ENCODE measurements at places on chromosomes 2 and 18.
A peak's percentile ranks its signal among the peaks of the same experiment; 100 is the strongest.

GRCh38 chr2:120576509-120577474 is 158.9 kb upstream of the GLI2 start:
- DNase-seq = no peak

GRCh38 chr2:148594216-148594615 is 50.3 kb upstream of the EPC2 start:
- DNase-seq = no peak

- DNase-seq = no peak
These were observed 9.1 kb upstream of the KLHL30 start for GRCh38 chr2:238129166-238130010.

GRCh38 chr2:191234376-191234775 is 10.8 kb upstream of the MYO1B start:
- no peak for DNase-seq

DNA sequence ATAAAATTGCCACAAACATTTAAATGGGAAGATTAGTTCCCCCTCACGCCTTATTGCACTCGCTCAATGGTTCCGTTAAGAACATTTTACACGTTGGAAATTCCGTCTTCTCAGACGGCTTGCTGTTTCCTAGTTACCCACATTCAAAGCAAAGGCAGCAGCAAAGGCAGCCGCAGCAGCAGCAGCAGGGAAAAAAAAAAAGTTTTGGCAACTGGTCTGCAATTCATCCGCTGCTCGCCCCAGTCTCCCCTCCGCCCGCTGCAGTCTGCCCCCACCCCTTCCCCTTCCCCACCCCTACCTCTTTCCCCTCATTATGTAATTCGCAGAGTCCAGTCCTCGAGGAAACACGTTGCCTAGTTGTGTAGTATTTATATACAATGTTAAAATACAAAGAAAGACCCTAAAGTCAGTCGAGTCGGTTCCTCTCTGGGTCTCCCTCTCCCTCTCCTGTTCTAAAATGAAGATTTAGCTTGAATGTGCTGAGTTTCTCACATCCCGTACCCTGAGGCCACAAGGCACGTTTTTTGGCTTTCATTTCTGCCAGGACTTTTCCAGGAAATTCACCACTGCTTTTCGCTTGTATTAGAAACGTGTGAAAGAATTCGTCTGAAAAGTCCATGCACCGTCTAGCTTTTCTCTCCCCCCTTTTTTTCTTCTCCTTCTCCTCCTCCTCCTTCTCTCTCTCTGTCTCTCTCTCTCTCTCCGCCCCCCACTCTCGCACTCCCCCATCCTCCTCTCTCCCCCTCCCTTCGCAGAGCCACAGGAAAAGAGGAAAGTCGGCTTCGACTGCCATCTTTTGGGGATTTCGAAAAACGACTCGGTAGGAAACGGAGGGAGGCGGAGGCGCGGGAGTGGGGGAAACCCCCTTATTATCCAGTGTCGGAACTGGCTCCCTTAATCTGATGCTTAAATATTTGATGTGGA is 140.0 kb downstream of the MEIS1 start:
- no peak for DNase-seq

- DNase-seq = no peak
These were observed 149.1 kb downstream of the RHBDD1 start for GRCh38 chr2:226984750-226985582.

GRCh38 chr2:133936601-133937000 is 317.3 kb upstream of the MGAT5 start:
- DNase-seq = no peak

GRCh38 chr2:178628605-178629004 is 148.3 kb downstream of the PLEKHA3 start:
- no peak for DNase-seq

DNA sequence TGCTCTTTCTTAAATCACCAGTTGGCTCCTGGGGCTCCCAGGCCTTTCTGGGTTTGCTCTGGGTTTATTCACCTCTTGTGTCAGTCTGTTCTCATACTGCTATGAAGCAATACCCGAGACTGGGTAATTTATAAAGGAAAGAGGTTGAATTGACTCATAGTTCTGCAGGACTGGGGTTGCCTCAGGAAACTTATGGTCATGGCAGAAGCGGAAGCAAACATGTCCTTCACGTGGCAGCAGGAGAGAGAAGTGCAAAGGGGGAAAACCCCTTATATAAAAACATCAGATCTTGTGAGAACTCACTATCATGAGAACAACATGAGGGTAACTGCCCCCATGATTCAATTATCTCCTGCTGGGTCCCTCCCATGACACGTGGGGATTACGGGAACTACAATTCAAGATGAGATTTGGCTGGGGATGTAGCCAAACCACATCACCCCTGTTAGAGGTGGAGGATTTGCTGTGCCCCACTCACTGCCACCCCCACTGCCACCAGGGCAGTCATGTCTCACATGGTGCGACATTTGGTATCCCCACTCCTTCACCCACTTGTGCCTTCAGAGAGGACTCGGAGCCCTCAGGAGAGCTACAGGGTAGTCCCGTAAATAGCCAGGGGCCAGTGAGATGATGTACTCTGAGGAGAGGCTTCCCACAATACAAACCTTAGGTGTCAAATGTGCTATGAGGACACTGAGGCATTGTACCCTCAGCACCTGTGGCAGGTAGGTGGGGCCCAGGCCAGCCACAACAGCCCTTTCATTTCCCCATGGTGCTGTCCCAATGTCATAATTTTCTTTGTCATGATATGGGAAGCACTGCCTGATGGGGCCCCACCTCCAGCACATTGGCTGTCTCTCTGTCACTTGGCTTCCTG is 35.7 kb downstream of the CDC42EP3 start:
- peak; percentile 68 for DNase-seq

- no peak for DNase-seq
These were observed 126.2 kb downstream of the STRN start for GRCh38 chr2:36839976-36840617.

GRCh38 chr2:207115715-207116364 is 49.9 kb downstream of the KLF7 start:
- DNase-seq = no peak

DNA sequence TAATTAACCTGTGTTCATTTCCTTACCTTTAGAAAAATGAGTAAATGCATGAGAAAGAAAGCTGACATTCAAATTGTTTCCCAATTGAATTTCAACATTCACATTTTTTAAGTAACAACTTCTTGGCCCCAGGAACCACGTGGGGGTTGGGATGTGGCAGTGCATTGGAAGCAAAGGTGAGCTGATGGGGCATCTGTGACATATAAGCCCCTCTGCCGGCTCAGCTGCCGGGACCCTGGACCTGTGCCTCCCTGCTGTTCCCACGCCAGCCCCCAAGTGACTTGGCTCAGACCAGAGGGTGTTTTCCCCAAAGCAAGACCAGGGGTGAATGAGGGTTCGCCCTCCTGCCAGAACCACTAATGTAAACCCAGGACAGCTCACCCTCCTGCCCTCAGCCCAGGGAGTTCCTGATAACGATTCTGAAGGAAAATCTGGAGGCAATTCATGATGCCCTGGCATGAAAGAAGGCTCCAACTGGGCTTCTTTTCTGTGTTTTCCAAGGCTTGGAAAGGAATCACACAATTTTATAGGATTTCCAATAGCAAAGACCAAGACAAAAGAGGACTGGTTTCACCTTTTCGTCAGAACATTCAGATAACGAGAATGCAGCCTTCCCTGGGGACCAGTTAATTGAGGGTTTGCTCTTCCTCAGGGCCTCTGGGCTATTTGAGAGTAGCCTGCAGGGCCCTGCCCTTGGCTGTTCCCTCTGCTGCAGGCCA is 193.2 kb upstream of the TWIST2 start:
- DNase-seq = no peak

- DNase-seq = no peak
These were observed 113.6 kb downstream of the CELF4 start for GRCh38 chr18:37452015-37452414.

DNA sequence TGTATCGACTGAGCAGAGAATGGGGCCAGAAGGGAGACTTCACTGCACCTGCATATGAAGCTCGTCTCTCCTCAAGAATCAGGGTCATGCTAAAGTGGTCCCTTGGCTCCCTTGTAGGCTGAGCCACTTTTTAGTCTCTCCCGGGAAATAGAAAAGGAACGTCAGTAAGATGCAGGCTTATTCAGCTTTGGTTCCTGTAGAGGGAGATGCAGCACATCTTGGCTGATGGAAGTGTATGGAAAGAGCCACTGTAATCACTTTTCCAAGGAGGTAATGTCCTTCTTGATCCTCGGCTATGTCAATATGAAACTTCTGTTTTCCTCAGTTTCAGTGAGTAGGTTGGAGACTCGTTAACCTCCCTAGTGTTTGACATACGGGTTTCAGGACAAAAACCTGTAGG is 235.2 kb downstream of the GCA start:
- no peak for DNase-seq

DNA sequence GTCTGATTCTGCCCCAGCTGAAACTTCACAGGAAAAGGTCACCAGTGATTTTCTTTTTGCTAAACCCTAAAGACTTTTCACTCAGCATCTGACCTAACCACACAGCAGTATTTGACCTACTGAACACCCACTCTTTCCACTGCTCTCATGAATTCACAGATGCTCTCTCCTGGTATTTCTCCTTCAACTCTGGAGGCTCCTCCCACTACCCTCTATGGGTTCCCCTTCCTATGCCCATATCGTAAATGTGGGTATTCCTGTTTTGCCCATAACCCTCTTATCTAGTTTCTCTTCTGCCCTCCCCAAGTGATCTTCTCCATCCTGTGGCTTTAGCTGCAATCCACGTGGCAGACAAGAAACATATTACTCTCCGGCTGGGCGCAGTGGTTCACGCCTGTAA is 7.6 kb downstream of the PLEKHM3 start:
- no peak for DNase-seq

- no peak for DNase-seq
These were observed 44.1 kb downstream of the FARP2 start for GRCh38 chr2:241399941-241400922.

GRCh38 chr2:28181801-28182200 is 210.9 kb upstream of the FOSL2 start:
- DNase-seq = no peak

DNA sequence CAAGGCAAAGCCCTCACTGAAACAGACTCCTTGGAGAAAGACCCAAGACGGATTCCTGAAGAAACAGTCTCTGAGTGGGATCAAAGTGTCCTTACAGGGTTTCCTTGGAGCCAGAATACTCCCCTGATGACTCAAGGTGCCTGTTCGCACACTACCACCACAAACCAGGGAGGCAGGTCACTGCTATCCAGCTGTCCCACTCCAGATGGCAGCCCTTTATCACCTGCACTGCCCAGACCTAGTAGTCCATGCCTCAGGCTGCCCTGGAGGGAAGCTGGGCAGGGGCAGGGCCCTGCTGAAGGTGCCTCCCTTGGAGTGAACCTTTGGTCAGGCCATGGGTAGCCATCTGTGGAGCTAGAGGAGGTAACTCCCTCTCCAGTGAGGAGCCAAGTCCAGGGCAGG is 34.1 kb downstream of the TRABD2A start:
- DNase-seq = no peak

DNA sequence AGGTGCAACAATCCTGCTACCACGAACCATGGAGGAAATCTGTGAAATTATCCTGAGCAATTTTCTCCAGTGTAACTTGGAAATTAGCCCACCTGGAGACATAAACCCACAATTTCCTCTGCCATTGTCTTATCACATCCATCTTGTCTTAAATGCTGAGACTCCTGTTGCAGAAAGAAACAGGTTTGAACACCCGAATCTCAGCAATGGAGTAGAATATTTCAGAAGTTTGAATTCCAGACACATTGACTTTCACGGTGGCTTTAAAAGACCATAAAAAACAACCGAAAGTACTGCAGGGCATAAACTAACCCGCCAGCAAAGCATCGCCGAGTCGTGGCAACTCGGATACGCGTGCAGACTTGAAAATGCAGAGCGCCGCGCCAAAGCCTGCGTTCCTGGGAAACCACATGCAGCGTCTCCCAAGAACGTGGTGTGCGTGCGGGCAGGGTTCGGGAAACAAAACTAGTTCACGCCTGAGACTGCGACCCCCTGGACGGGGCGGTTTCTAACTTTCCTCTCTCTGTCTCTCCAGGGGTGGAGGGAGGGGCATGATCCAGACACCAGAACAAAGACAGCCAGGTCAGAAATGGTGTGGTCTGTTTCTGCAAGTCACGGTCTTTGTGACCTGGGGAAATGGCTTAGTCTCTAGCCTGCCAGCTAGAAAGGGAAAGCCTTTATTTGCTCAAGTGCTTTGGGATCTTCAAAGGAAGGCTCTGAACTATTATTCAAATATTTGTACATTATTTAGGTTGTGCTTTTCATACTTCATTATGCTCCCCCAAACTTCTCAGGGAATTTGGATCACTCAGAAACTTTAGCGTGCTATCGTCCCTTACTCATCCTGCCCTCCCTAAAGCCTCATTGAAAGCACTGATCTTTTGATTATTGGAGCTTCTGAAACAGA is 26.9 kb upstream of the KCTD1 start:
- no peak for DNase-seq

- no peak for DNase-seq
These were observed 12.3 kb upstream of the SNTG2 start for GRCh38 chr2:938181-939005.

DNA sequence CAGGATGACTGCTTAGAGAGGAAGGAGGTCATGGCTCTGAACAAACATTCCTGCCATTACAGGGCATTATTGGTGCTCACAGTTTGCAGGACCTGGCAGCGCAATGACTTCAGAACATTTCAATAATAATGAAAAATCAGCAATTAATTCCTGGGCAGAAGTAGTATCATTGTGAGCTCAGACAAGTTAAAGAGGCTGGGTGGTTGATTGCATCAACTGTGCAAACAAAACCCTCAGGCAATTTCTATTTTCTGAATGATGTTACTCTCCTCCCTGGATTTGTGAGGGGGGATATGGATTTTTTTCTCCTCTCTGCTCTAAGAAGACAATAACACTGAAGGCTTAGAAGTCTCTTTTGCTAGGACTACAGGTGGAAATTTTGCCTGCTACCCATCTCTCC is 168.1 kb upstream of the TACR1 start:
- no peak for DNase-seq

DNA sequence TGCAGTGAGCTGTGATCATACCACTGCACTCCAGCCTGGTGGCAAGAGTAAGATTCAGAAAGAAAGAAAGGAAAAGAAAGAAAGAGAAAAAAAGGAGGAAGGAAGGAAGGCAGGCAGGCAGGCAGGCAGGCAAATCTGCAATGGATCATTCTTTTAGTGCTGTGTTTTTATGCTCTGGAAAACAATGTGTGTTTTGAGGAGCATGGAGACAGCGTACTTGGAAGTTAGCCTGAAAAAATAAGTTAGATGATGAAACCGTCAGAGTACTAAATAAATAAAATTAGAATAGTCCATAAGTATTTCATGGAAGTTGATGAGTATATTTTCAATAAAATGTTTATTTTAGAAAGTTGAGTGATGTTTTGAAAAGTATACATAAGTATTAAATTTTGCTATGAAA is 366.4 kb upstream of the CDH20 start:
- no peak for DNase-seq

- DNase-seq = no peak
These were observed 131.7 kb upstream of the FAM98A start for GRCh38 chr2:33730804-33731203.

DNA sequence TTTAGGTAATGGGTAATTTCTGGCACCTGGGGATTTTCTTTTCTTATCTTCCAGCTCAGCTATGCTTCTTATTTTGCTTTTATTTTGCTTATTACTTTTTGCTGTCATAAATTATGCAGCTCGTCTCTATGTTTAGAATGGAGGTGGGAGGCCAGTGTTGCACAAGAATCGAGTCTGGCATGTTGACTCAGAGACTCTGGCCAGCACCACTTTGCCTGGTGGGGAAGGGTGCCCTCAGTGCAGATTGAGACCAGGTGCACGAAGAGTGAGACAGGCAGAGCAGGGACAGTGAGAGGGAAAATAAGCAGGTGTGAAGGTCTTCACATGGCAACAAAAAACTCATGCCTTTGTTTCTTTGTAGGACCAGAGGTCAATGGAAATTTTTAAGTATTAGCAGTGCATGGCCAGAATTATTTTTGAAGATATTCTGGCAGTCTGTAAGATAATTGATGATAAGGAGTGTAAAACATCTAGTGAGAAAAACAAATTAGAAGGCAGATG is 59.2 kb upstream of the SLC5A7 start:
- no peak for DNase-seq
